ENCODE measurements at places on chromosomes 3 and 15. TPM values are rescaled to one million over a fixed set of nuclear protein-coding genes. Genes with fewer than 3 reads are reported as not detected.

DNA sequence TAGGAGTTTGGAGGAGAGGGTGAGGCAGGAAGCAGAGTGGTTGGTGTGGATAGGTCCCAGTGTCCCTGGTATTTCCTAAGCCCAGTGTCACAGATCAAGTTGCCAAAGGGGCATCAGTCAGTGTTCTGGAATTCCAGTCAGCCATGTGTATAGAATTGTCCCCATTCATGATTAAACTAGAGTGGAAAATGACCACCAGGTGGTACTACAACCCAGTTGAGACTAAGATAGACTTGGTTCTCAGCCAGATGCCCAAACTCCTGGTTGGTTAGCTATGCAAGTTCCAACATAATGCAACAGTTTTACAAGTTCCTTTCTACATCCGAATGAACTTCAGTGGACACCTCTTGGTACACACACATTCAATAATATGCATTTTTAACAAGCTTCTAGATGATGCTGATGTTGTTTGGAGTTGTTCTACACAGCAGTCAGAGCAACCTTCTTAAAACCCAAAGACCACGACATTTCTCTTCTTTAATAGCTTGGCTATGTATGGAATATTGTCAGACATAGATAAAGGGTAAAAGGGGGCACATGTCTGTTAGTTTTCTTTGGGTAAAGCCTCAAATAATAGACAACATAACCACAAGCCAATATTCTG, 8.4 kb upstream of the ATR start:
- no peak overlapping the region for H3K4me3 ChIP-seq
- DNase-seq, result peak; percentile 86
- H3K4me1 ChIP-seq, result no peaks in the 10 kb centered on the region
- H3K27me3 ChIP-seq, result peaks cover 4% of the 10 kb centered on the region
- H3K27ac ChIP-seq, result no peak overlapping the region

DNA sequence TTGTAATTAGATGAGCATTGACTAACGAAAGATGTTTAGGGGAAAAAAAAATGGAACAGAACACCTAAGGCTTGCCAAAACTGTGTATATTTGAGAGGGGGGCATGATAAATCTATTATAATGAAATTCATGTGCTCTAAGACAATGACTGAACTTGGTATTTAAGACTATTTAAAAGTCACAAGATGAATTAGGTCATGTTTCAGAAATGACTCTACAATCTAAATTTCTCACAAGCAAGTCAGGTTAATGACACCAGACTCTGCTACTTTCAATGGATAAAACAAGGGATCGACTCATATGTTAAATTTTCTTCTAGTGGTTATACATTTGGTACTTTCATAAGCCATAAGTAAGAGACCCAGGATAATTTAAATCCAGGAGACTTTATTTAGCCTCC, 78.4 kb downstream of the DUT start:
- no peak overlapping the region for H3K27ac ChIP-seq
- DNase-seq, result no peak
- no peak overlapping the region for H3K4me3 ChIP-seq
- no peaks in the 10 kb centered on the region for H3K36me3 ChIP-seq

- no peak for DNase-seq
- no peak overlapping the region for H3K4me3 ChIP-seq
- H3K27ac ChIP-seq, result no peak overlapping the region
- no peaks in the 10 kb centered on the region for H3K27me3 ChIP-seq
These were observed 111.8 kb upstream of the LYSMD4 start for GRCh38 chr15:99845009-99845408.

GRCh38 chr15:52180851-52181450, 10.2 kb downstream of the GNB5 start:
- no peaks in the 10 kb centered on the region for H3K36me3 ChIP-seq
- H3K4me1 ChIP-seq, result peaks cover 8% of the 10 kb centered on the region
- H3K4me3 ChIP-seq, result no peak overlapping the region
- H3K27me3 ChIP-seq, result peaks cover 24% of the 10 kb centered on the region

- no peak for DNase-seq
- H3K4me1 ChIP-seq, result no peaks in the 10 kb centered on the region
- no peak overlapping the region for H3K4me3 ChIP-seq
- no peaks in the 10 kb centered on the region for H3K27me3 ChIP-seq
These were observed 97.9 kb upstream of the EIF1B start for GRCh38 chr3:40211579-40211978.

DNA sequence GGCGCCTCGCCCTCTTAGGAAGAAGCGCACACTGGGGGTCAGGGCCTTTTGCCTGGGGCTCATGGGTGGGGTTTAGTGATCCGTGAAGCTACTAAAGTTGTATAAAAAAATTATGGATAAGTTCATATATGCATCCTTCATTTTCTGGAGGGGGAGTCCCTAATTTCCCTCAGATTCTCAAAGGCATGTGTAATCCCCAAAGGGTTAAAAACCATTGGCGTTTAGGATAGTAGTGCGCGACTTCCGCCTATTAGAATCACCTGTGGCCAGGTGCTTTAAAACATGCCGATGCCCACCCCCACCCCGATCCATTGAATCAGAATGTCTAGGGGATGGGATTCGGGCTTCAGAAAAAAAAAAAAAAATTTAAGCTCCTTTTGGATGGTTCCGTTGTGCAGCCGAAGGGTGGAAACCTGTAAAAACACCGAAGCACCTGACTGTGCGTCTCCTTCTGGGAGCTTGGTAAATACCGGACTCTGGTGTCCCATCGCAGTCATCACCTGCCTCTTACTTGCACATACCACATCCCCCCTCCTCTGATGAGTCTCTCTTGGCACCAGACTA, 570 bp downstream of the APH1B start:
- no peaks in the 10 kb centered on the region for H3K36me3 ChIP-seq
- H3K4me3 ChIP-seq, result peak overlapping the region; percentile 62
- no peaks in the 10 kb centered on the region for H3K27me3 ChIP-seq
- peak; percentile 13 for DNase-seq
- no peak overlapping the region for H3K27ac ChIP-seq

DNA sequence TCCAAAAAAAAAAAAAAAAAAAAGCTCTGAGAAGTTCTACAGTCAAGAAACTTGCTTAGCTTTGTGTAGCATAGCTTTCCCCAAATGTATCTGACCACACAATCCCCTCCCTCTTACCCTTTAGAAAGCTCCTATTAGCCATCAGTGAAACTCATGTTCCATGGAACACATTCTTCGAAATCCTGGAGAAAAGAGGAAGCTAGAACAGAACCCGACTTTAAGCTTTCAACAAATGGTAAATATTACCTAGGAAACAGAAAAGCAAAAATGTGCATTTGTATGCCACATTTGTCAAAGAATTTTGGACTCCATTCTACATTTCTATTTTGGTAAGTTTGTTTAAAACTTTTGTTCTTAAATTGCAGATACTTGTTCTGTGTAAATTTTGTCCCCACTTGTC, 17.4 kb upstream of the CRTC3 start:
- no peaks in the 10 kb centered on the region for H3K27me3 ChIP-seq
- H3K36me3 ChIP-seq, result no peaks in the 10 kb centered on the region

DNA sequence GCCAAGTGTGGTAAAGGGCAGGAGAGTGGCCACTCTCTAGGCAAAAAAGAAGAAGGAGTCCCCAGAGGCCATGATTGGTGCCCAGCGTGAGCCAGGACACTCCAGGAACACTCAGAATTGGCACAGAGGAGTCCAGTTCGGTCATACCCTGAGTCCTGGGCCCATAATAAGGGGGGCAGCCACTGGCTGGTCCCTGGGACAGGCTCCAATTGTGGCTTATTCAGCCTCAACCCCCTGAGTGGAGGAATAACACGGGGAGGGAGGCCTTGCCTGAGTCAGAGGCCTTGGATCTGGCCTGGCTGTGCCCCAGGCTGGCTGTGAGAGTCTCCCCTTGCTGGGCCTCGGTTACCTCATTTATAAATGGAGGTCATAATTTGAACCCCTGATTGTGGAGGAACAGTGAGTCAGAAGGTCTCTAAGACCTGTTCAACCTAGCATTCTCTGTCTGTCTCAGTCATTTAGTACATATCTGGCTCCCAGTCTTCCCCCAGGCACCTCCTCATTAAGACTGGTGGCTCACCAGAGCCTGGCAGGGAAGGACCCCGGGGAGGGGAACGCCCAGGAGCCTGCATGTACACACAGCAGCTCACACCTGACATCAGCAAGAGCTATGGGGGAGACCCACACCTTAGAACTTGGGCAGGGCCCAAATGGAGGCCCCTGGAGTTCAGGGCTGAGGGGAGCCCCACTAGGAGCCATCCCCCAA, 95.9 kb upstream of the ATP2B2 start:
- no peaks in the 10 kb centered on the region for H3K36me3 ChIP-seq
- H3K4me3 ChIP-seq, result no peak overlapping the region
- peaks cover 21% of the 10 kb centered on the region for H3K27me3 ChIP-seq
- no peak for DNase-seq
- peaks cover 21% of the 10 kb centered on the region for H3K4me1 ChIP-seq

DNA sequence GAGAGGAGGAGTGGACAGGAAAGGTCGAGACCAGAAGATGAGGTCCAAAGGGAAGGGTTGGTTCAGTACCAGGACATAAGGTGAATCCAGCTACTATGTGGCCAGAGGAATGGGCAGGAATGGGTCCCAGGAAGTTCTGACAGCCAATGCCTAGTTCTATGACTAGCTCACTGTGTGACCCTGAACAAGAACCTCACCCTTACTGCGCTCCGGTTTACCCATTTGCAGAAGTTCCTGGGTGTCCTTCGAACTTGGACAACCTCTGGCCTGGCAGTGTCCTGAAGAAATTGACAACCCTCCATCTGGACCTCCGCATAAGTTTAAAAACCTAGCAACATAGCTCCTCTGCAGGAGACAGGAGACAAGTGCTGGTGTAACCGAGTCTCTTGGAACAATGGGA, 12.2 kb upstream of the PSTPIP1 start:
- no peaks in the 10 kb centered on the region for H3K36me3 ChIP-seq
- no peak overlapping the region for H3K27ac ChIP-seq
- no peaks in the 10 kb centered on the region for H3K27me3 ChIP-seq
- DNase-seq, result no peak
- H3K4me1 ChIP-seq, result no peaks in the 10 kb centered on the region

GRCh38 chr3:118181274-118181673, 853.4 kb downstream of the IGSF11 start:
- H3K4me1 ChIP-seq, result no peaks in the 10 kb centered on the region
- H3K36me3 ChIP-seq, result no peaks in the 10 kb centered on the region
- no peaks in the 10 kb centered on the region for H3K27me3 ChIP-seq
- no peak overlapping the region for H3K4me3 ChIP-seq
- DNase-seq, result no peak

GRCh38 chr3:36991147-36991546, 1.8 kb downstream of the EPM2AIP1 start:
- no peak for DNase-seq
- peaks cover 11% of the 10 kb centered on the region for H3K36me3 ChIP-seq
- no peaks in the 10 kb centered on the region for H3K27me3 ChIP-seq

DNA sequence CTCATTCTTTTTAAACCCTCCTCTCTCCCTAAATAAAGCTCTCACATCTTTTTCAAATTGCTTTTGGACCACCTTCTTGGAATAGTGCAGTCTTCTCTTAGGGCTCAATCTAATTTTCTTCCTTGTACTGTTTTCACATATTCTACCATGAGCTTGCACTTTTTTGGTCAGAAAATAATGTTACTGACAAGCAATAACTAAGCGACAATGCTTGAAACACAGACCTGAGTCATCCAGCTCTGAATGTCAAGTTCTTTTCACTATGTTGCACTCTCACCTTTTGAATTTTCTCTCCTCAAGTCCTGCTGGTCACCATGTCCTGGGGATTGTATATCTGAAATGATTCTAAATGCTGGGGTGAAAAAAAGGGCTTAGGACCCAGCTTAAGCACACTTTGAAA, 8.9 kb downstream of the TNFAIP8L3 start:
- H3K36me3 ChIP-seq, result no peaks in the 10 kb centered on the region
- H3K27me3 ChIP-seq, result peaks cover 27% of the 10 kb centered on the region
- H3K27ac ChIP-seq, result no peak overlapping the region
- H3K4me1 ChIP-seq, result no peaks in the 10 kb centered on the region
- DNase-seq, result no peak

- DNase-seq, result no peak
- no peaks in the 10 kb centered on the region for H3K36me3 ChIP-seq
- peaks cover 13% of the 10 kb centered on the region for H3K27me3 ChIP-seq
- peaks cover 6% of the 10 kb centered on the region for H3K4me1 ChIP-seq
- no peak overlapping the region for H3K4me3 ChIP-seq
These were observed 19.5 kb upstream of the SPESP1 start for GRCh38 chr15:68910816-68911215.

DNA sequence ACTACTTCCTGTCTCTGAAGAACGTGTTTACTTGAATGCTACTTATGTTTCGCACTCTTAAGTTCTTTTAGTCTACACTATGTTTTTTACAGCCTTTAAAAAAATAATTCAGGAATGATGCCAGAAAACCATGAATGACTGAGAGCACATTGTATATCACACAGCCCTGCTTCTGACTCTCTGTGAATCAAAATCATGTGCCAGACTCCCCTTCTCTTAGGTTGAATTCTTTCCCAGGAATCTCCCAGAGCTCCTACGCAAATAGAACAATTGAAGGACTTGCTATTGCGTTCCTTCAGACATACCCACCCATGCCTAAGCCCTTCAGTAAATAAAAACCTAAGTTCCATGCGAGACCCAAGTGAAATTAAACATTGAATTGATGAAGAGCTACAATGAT, 782.0 kb upstream of the ALCAM start:
- H3K4me1 ChIP-seq, result peaks cover 11% of the 10 kb centered on the region
- no peak overlapping the region for H3K4me3 ChIP-seq
- H3K27ac ChIP-seq, result no peak overlapping the region
- H3K36me3 ChIP-seq, result no peaks in the 10 kb centered on the region
- H3K27me3 ChIP-seq, result no peaks in the 10 kb centered on the region

GRCh38 chr15:93296759-93297500, 207.9 kb upstream of the RGMA start:
- H3K4me1 ChIP-seq, result no peaks in the 10 kb centered on the region
- no peak overlapping the region for H3K27ac ChIP-seq
- no peaks in the 10 kb centered on the region for H3K27me3 ChIP-seq
- H3K36me3 ChIP-seq, result no peaks in the 10 kb centered on the region
- DNase-seq, result no peak
- H3K4me3 ChIP-seq, result no peak overlapping the region

- H3K4me1 ChIP-seq, result peaks cover 8% of the 10 kb centered on the region
- H3K4me3 ChIP-seq, result no peak overlapping the region
- no peaks in the 10 kb centered on the region for H3K27me3 ChIP-seq
- H3K27ac ChIP-seq, result no peak overlapping the region
These were observed 46.6 kb upstream of the RASGRP1 start for GRCh38 chr15:38611228-38611627.

GRCh38 chr3:52084954-52085680, 28.7 kb upstream of the DUSP7 start:
- peaks cover 20% of the 10 kb centered on the region for H3K4me1 ChIP-seq
- H3K4me3 ChIP-seq, result no peak overlapping the region
- DNase-seq, result no peak
- no peak overlapping the region for H3K27ac ChIP-seq
- no peaks in the 10 kb centered on the region for H3K27me3 ChIP-seq

DNA sequence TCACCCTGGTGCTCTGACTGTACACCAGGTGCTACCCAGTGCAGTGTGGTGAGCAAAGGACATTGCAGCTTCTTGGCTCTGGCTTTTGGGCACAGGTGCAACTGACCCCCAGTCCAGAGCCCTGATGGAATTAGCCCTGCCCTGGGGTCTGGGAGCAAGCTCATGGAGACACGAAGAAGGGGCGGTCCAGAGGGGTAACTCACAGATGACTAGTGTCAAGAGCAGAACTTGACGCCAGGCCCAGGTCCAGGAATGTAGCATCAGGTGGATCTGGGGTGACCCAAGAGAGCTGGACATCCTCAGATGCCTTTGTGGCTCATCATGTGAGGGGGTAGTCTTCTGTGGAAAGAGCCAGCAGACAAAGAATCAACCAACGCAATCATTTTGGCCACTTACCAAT, 88.9 kb downstream of the ASB7 start:
- H3K4me3 ChIP-seq, result no peak overlapping the region
- no peak for DNase-seq
- H3K27me3 ChIP-seq, result no peaks in the 10 kb centered on the region
- H3K4me1 ChIP-seq, result no peaks in the 10 kb centered on the region
- no peak overlapping the region for H3K27ac ChIP-seq

MAGI1 gene
- 87.0 TPM for total RNA-seq

FBN1 gene
- 5.3 TPM for total RNA-seq

ALS2CL gene
- total RNA-seq, result 11.4 TPM

GSK3B gene
- total RNA-seq, result 28.0 TPM

HHATL gene
- 7.8 TPM for total RNA-seq

USP19 gene
- total RNA-seq, result 103 TPM
